ENCODE measurements at places on chromosomes 16 and 17. TPM values are rescaled to one million over a fixed set of nuclear protein-coding genes. Genes with fewer than 3 reads are reported as not detected.

HS3ST3A1 gene
- 0.32 TPM for total RNA-seq

CMC2 gene
- total RNA-seq = 76.7 TPM

FAM117A gene
- 1.6 TPM for total RNA-seq

TMEM204 gene
- 15.0 TPM for total RNA-seq

KIFC3 gene
- total RNA-seq = 43.5 TPM

TSR1 gene
- total RNA-seq = 73.4 TPM

TP53TG3E gene
- not detected for total RNA-seq

SPOP gene
- 88.3 TPM for total RNA-seq

FNDC8 gene
- not detected for total RNA-seq

CDRT4 gene
- total RNA-seq = 0.65 TPM

CFAP52 gene
- total RNA-seq = not detected

CDH1 gene
- total RNA-seq = not detected

NLK gene
- total RNA-seq = 33.9 TPM

KRTAP9-2 gene
- not detected for total RNA-seq

NOMO2 gene
- total RNA-seq = 153 TPM

CD300H gene
- not detected for total RNA-seq

MT1A gene
- not detected for total RNA-seq

TPSD1 gene
- total RNA-seq = not detected

KCNJ18 gene
- not detected for total RNA-seq

PPP4C gene
- 256 TPM for total RNA-seq

SGCA gene
- total RNA-seq = not detected

TP53TG3F gene
- not detected for total RNA-seq

GLP2R gene
- total RNA-seq = not detected

CDK5RAP3 gene
- 45.1 TPM for total RNA-seq

DCTPP1 gene
- 48.1 TPM for total RNA-seq

TMC6 gene
- total RNA-seq = 35.1 TPM
